ENCODE measurements at places on chromosomes 1 and 21. TPM values are rescaled to one million over a fixed set of nuclear protein-coding genes. Genes with fewer than 3 reads are reported as not detected.

DNA sequence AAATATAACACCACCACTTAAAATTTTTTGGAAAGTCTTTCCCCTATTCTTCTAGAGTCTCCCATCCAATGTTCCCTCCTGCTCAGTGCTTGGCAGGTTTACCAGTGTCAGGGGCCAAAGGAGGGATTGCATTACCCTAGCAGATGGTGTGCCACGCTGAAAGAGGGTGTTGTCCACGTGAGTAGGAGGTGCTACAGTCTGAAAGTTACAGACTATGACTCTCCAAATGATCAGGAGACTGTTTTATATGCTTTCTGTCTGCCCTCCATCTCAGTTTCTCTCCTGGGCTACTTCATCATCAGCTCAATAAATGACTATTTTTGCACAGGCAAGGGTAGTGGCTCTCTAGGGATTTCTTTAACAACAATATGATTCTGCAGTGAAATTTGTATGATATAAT lies 31.3 kb upstream of the ANGPTL7 start:
- DNase-seq: peak; percentile 89

OR2T29 gene
- total RNA-seq: not detected

DNA sequence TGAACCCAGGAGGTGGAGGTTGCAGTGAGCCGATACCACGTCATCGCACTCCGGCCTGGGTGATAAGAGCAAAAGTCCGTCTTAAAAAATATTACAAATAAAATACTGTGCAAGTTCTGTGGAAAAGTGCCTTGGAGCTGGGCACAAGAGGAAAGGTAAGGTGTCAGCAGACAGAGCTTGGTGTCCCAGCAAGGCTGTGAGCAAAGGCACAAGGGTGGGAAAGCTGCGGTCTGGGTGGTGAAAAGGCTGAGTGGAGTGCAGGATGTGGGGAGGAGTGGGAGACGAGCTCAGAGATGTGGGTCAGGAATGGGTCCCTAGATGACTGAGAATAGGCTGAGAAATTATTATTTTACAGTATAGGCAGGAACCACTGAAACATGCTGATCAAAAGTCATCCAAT lies 150.6 kb downstream of the RHOU start:
- no peak for DNase-seq

AQP10 gene
- 0.04 TPM for total RNA-seq

- no peak for DNase-seq
Observed at GRCh38 chr1:3515774-3516480, 61.5 kb downstream of the ARHGEF16 start.

DNA sequence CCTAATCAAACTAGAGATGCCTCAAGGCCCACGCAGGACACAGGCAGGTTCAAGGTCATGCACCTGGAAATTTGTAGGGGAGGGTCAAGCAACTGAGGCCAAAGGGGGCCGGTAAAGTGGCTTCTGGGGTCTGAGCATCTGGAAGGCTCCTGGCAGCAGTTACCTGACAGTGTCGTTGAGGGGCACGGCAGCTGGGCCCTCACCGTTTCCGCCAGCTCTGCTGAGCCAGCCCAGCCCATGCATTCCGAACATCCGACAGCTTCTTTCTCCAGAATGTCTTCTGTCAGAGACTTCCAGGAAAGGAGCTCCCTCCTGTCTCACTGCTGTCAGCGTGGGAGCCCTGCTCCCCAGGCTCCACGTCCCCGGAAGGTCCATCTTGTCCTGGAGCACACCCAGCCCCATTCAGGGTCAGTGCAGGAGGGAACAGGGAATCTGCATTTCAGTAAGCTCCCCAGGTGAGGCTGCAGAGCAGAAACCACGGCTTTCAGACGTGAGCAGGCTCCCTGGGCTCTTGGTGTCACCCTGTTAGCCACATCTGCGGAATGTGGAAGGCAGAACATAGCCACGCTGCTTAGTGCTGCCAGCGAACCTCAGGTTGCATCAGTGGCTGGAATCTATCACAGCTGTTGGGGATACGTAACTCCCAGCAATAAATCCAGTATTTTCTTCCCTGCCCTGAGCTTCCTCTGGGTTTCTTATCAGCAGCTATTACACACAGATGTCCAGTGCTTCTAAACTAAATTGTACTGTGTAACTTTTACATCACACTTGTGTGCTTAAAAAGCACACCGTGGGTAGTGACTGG lies 36.3 kb upstream of the FAM3B start:
- peak; percentile 32 for DNase-seq

- DNase-seq: no peak
Observed at GRCh38 chr1:17692645-17693044, 62.5 kb upstream of the ACTL8 start.

- DNase-seq: no peak
Observed at GRCh38 chr1:179197690-179198297, 31.7 kb downstream of the ABL2 start.

DNA sequence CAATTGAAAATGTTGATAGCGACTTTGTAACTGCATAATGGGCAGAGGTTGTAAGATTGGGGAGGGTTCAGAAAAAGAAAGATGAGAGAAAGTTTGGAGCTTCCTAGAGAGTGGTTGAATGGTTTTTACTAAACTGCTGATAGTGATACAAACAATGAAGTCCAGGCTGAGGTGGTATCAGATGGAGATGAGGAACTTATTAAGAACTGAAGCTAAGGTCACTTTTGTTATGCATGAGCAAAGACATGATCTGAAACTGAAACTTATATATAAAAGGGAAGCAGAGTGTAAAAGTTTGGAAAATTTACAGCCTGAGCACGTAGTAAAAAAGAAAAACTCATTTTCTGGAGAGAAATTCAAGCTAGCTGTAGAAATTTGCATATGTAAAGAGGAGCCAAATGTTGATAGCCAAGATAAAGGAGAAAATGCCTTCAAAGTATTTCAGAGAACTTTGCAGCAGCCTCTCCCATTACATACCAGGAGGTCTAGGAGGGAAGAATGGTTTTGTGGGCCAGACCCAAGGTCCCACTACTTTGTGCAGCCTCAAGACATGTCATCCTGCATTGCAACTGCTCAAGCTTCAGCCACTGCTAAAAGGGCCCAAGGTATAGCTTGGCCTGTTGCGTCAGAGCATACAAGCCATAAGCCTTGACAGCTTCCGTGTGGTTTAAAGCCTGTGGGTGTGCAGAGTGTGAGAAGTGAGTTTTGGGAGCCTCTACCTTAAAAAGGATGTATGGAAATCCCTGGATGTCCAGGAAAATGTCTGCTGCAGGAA lies 843.9 kb downstream of the AMY1C start:
- peak; percentile 15 for DNase-seq

MDM4 gene
- 36.8 TPM for total RNA-seq

GRCh38 chr1:207565546-207566468 lies 69.8 kb downstream of the CR1 start:
- peak; percentile 8 for DNase-seq

DNA sequence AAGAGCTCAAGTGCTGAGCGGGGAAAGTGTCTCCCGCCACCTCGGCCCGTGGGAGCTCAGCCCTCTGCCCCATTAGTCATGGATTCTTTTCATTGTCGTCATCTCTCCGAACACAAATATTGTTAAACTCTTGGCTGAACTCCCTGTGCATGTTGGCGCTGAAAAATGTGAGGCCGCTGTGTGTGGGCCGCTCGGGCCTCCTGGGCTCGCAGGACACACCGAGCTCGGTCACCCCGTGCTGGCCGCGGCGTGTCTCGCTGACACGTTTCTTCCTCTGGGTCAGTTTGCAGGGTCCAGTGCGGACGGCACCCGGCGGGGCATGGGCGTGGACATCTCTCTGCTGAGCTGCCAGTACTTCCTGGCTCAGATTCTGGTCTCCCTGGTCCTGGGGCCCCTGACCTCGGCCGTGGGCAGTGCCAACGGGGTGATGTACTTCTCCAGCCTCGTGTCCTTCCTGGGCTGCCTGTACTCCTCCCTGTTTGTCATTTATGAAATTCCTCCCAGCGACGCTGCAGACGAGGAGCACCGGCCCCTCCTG lies 25.6 kb downstream of the SLC45A1 start:
- peak; percentile 83 for DNase-seq

DBT gene
- 8.4 TPM for total RNA-seq

GRCh38 chr1:3159121-3159520 lies 90.1 kb downstream of the PRDM16 start:
- no peak for DNase-seq

DNA sequence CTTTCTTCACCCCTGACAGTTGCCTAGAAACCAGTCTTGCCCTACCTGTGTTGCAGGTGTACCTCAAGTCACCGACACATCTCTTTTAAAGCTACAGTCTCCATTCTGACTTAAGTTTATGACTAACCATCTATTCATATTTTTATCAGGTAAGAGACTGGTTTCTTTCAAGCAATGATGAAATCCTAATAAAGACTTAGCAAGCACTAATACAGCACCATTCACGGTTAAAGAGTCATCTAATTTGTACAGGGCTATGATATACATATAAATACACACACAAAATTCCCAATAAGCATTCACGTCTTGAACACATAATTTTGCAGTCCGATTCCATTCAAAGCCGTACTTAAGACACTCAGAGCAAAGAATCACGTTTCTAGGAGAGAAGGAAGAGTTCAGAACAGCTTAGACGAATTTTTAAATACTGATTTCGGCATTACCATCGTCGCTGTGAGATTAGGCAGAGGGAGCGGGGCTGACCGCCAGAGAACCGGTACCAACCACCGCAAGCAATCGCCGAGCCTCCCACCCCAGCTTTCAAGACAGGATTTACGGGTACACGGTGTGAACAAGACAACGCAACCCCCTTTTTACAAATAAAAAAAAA lies 943 bp downstream of the ERRFI1 start:
- DNase-seq: no peak

DNA sequence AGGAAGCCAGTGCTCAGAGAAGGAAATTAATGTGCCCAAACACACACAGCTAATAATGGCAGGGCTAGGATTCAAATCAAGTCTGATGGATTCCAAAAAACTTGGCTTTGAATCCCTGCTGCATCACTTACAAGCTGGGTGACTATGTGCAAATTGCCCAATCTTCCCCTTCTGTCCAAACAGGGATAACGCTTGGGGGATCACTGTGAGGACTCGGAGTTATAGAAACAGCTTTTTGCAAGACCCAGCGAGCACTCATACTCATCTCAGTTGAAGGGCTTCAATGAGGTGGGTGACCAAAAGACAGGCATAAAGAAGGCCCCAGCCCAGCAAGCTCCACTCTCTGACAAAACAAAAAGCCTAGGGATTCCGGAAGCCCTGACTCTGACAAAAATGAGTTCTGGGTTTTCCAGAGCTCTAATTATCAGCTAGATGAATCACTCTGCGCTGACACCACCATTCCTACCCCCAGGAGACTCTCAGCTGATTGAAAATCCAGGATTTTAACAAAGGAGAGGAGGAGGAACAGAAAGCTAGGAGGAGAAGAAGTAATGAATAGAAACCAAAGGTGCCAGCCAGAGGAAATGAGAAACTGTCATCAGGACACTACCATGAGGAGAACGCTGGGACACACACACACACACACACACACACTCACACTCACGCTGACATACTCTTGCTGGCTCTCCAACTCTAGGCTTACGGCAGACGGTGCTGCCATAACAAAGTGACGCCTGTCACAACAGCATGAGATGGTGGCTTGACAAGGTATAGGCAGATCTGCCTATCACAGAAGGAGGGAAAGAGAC lies 1.6 kb upstream of the STK40 start:
- peak; percentile 56 for DNase-seq

- peak; percentile 93 for DNase-seq
Observed at GRCh38 chr1:196608390-196609369, at the start of gene KCNT2. TSS of gene KCNT2 (minus strand) at chr1:196608440. CDS start at chr1:196608309, 131 bp downstream.

DNA sequence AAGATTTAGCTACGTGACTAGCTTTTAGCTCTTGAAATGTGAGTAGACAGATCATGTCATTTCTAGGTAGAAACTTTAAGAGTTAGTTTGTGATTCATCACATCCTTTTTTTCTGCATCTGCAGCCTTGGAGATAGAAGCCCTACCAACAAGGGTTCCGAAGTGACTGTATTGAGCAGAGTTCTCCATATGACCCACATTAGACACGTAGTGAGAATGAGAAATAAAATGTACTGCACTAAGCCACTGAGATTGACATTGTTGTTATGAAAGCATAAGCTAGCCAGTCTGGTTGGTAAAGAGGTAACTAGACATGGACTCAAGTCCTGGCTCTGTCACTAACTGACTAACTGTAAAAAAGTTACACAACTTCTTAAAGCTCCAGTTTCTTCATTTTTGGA lies 296.1 kb downstream of the PDE4B start:
- DNase-seq: no peak

DNA sequence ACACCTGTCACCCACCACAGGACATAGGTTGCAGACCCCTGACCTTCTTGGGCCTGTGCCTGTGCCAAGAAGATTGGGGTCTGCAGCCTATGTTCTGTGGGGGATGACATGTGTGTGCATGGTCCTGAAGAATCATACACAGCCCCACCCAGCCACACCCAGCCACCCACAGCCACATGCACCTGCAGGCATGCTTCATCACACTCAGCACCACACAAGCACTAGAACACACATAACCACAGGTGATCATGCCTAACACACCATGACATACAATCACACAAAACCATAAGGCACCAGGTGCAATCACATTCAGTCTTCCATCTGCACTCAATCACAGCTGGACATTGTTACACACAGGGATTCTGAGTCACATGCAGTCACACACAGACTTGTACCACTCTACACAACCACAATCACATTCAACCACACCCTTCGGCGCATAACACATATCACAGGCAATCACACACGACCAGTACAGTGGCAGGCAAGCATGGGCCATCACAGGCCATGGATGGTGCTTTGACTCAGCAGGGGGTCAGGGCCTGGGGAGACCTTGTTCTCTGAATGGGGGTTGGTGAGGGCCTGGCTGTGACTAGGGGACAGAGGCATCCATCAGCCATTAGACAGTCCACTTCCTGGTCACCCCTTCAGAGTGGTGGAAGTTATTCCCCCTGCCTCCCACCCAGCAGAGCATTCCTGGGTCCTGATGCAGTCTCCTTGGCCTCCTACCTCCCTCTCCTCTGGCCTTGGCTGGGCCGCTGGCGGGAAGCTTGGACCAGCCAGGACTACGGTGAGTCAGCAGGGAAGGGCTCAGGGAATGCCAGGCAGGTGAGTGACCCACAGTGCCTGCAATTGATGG lies 44.3 kb upstream of the EPS8L3 start:
- DNase-seq: no peak

DNA sequence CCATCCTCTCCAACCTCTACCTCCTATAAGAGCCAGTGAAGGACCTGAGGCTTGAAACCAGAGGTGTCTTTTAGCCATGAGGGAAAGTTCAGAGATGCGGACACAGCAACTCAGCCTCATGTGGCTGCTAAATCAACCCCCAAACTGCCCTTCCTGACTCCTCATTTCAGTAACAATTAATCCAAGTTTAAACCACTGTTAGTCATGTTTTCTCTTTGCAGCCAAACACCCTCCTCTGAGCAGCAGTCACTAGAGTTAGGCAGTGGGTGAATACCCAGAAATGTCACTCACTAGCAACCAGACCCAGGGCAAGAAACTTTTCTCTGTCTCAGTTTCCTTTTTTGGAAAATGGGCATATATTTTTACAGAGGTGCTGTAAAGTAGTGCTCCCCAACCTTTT lies 71.2 kb downstream of the KCNJ15 start:
- no peak for DNase-seq

KRTAP19-3 gene
- not detected for total RNA-seq

DNA sequence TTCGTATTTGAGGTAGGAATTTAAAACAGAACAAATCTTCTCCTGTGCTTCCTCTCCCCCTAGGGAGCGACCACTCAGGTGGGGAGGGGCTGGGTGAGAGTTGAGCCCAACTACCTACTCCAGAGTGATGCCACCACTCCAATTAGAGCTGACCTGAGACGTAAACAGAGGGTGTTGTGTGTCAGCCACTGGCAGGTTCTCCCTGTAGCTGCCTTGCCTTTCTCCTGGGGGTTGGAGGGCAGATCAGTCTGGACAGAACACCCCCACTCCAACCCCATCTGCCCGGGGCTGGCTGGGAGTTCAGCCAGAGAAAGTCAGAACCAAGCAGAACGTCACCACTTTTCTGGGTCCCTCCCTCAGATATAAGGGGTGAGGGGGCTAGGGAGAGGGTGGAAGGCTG lies 2.0 kb downstream of the HPDL start:
- no peak for DNase-seq

All from muscle of leg (tissue), 16 donors.